Activated naive CD4-positive, alpha-beta T cell (primary cell): ENCODE measurements at places on chromosomes 11 and 22.

DNA sequence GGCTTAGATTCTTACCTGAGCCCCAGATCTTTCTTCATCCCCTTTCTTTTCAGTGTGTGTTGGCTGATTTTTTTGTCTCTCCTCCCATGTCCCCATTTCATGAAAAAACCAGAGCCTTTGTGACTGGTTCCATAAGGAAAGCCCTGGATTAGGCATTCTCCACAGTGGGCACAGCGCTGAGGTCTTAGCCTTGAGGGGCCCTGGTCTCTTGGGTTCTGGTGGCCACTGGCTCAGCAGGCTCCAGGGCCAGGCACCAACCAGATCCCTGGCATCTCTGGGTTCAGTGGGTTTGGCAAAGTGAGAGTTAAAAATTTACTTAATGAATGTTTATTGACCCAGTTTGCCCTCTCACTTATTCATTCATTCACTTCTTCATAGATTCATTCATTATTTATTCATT, 49.5 kb upstream of the ACCSL start:
- no peak for DNase-seq

DNA sequence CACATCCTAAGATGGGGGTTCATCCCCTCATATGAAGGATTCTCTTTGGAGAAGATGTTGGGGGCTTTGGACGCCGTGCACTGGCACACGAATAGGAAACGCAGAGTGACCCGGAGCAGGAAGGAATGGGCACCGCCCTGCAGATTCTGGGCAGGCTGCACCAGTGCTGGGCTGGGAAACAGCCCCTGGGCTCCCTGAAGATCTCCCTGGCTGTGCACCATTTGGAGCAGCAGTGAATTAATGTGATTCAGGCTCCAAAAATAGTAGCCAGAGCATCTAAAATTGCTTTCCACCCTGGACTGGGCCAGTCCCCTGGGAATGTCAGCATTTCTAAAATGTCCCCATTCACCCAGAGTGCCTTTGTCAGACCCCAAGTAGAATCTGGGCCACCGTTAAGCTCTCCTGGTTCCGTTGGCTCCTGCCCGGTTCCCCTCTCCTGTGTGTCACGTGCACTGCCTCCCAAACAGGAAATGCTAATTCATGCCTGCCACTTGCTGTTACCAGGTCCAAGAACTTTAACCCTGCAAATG, 18.6 kb downstream of the IRAG1 start:
- DNase-seq: no peak

DNA sequence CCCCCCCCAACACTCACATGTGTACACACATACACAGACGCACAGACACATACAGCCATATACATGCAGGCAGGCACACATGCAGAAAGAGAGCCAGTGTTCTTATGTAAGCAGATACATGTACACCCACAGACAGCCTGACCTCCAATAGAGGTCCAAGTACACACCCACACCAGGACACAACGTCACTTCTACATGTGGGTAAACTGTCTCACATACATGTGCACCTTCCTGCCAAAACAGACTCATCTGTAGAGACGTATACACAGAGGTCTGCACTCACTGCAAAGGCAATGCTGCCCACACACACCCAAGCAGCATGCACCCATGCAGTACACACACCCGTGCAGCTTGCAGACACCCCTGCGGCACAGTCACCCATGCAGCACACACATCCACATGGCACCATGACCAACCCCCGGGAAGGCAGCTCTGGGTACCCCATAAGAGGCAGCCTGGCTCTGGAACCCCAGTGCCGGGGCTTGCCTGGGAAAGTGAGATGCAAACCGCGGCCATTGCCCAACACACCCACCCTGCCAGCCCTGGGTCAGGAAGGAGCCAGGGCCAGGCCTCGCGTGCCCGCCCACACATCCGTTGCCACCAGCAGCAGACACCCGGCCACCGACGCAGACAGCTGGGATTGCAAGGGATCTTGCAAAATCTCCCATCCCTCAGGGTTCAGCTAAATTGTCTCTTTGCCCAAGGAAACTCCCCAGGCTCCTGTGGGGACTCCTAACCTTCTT, 10.1 kb downstream of the CASTOR1 start:
- no peak for DNase-seq

DNA sequence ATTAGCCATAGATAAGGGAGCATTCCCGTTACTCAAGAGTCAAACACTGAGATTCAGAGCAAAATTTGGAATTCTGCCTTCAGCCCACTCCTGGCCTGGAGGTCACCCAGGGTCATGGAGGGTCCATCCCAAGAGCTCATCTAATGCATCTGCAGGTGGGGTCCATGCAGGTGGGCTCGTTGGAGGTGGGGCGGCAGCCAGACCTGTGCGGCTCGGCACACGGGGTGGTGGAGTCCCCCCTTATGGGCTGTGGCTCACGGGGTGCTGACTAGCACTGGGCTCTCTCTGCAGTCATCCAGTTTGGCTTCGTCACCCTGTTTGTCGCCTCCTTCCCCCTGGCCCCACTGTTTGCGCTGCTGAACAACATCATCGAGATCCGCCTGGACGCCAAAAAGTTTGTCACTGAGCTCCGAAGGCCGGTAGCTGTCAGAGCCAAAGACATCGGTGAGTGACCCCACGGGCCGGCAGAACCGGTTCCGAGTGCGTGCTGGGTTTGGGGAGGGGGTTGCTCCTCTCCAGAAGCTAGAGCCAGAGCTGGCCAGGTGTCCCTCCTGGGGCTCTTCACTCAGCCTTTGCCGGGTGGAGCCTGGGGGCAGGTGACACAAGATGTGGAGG, 32.4 kb upstream of the FADD start:
- no peak for DNase-seq

DNA sequence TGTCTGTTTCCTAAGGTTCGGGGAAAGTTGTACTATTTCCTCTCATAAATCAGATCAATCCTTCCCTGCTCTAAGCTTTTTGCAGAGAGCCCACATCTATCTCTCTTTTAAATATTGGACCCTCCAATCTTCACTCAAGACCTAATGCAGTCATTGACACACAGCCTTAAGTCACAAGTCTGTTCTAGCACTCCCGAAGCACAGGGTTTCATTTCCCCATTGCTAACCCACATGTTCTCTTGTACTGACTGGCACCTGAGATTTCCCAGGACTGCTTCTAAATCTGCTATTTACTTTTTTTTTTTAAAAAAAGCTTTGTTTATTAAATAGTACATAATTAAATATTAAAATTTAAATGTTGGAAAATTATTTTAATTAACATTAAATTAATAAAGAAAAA, 674.7 kb downstream of the TBC1D22A start:
- DNase-seq: no peak
